ENCODE measurements at places on chromosomes 3 and 15.

DNA sequence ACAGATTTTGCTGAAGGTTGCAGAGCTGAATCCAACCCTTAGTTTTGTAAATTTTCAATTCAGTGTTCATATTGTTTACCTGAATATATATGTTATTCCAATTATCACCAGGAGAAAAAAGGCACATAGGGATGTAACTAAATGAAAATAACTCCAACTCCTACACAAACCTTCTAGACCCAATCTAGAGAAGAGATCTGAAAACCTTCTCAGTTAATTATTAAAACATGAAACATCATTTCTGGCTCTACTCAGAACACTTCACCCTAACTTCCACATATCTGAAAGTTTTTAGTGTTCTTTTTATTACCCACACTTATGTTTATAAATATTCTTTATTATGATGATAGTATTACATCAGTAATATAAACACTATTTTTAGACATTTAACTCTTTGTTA is 76.6 kb downstream of the LRRFIP2 start:
- no peak for DNase-seq

GRCh38 chr15:49328941-49329340 is 94.1 kb upstream of the FGF7 start:
- DNase-seq: no peak

- DNase-seq: no peak
Observed at GRCh38 chr3:117630469-117630868, 920.9 kb downstream of the TUSC7 start.

DNA sequence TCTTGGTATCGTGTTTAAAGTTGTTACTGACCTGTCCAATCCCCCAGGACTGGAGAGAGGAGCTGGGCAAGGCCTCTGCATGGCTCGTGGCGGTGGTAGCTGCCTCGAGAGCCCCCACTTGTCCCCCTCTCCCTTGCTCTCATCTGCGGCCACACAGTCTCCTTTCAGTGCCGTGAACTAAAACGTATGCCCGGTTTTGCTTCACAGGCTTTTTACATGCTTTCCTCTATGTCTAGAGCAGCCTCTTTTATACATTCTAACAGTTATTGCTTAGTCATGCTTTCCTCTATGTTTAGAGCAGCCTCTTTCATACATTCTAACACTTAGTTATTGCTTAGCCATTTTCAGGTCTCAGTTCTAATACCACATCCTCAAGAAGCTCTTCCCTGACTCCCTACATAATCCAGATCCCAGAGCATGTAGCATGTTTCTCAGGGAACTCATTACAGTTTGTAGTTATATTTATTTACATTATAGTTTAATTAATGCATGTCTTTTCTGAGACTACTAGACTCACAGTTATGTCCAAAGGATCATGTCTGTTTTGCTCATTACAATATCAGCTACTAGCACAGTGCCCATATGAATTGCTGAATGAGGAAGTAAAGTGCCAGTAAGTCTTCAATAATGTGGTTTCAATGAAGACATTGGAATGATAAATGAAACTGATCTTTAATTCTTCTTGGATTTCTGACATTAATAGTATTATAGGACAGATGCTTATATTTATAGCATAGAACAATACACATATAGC is 66.5 kb upstream of the TBL1XR1 start:
- DNase-seq: no peak

- DNase-seq: no peak
Observed at GRCh38 chr3:88248658-88249057, 98.9 kb downstream of the C3orf38 start.

DNA sequence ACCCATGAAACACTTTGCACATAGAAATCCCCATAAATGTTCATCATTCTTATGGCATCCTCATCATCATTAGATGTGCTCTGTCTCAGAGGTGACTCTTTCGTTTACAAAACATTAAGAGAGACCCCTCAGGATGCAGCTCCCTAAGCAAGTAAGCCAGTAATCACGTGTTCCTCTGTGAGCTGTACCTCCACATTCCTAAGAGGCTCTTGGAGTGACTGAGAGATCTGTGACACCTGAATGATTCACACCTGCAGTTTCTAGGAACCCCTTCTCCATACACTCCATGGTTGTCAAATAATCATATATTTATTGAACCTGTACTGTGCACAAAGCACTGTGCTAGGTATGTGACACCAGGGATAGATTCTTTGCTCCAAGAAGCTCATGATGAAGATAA is 602.4 kb downstream of the UNC13C start:
- DNase-seq: no peak

GRCh38 chr15:89442671-89443307 is 53.6 kb downstream of the RHCG start:
- DNase-seq: peak; percentile 41

DNA sequence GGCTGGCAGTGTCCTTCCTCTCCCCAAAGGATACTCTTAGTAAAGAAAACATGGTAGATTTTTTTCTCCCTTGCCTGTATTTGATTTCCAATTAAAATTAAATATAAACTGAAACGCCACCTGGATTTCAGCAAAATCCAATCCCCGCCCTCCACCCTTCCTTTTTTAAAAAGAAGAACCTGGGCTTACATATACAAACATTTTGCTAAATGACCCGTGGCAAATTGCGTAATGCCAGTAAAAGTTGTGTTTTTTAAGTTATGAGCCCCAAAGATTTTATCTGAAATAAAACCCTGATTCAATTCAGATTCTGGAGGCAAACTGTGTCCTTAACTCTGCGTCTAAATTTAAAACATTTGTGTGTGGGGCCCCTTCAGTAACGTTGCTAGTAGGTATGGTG is 403.0 kb downstream of the FOXP1 start:
- DNase-seq: no peak

GRCh38 chr3:37558580-37558979 is 303.1 kb upstream of the CTDSPL start:
- DNase-seq: no peak

- no peak for DNase-seq
Observed at GRCh38 chr3:9883706-9884554, 3.9 kb upstream of the CIDEC start.

- no peak for DNase-seq
Observed at GRCh38 chr3:32556332-32556731, 14.3 kb downstream of the DYNC1LI1 start.

GRCh38 chr15:81171286-81171685 is 25.4 kb upstream of the IL16 start:
- DNase-seq: no peak

DNA sequence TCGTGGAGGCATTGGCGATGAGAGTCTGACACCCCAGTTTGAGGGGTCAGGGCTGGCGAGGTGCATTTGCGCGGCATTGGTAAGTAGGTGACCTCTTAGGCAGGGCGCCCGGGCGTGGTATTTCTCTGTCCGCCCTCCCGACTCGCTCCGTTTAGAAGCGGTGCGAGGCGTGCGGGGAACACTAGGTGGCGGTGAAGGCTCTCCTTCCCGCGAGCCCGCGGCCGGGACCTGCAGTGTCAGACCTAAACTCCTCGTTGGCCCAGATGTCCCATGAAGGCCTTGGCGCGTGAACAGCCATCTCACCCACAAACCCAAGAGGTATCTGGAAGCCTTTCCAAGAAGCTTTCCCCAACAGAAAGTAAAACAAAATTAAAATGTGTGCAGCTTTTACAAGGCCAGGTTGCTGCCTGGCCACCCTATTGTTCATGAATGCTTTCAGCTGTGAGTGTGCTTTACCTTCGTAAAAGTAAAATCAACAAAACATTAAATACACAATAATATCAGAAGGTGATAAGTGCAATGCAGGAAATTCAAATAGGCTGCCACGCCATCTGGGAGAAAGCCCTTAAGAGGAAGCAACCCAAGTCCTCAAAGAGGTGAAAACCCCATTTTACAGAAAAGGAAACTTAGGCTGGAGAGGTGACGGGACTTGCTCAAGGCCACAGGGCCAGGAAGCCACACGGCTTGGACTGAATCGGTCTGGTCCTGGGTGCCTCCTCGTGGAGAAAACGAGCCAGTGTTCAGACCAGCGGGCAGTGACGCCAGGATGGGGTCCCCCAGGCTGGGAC is 120.3 kb downstream of the ETFA start:
- DNase-seq: peak; percentile 42

GRCh38 chr3:140854961-140855360 is 86.7 kb upstream of the SLC25A36 start:
- no peak for DNase-seq
